ENCODE measurements at places on chromosomes 11 and 22.

GRCh38 chr11:125451400-125452124, 44.5 kb downstream of the FEZ1 start:
- DNase-seq = no peak

GRCh38 chr11:118913411-118914125, 12.2 kb downstream of the BCL9L start:
- no peak for DNase-seq

- no peak for DNase-seq
Measured at GRCh38 chr11:7522121-7522520, 8.3 kb downstream of the PPFIBP2 start.

GRCh38 chr11:3022300-3022967, 30.3 kb upstream of the NAP1L4 start:
- DNase-seq = no peak

GRCh38 chr11:117251506-117251905, 19.0 kb downstream of the RNF214 start:
- DNase-seq = no peak

- DNase-seq = no peak
Measured at GRCh38 chr11:113265362-113265761, 49.0 kb upstream of the TTC12 start.

Measured in stimulated activated CD8-positive, alpha-beta memory T cell treated with anti-CD3 and anti-CD28 coated beads, Interleukin-2, amount 100 ng/mL, for 48 hours (primary cell).